ENCODE measurements at places on chromosomes 1 and 21. TPM values are rescaled to one million over a fixed set of nuclear protein-coding genes. Genes with fewer than 3 reads are reported as not detected.

GRCh38 chr1:223008808-223009207 lies 134.2 kb downstream of the TLR5 start:
- DNase-seq, result no peak

The NPPA gene
- total RNA-seq, result not detected

The TSSK3 gene
- total RNA-seq, result 4.2 TPM

The ZNF436 gene
- total RNA-seq, result 40.2 TPM

The GNG5 gene
- total RNA-seq, result 105 TPM

The PADI2 gene
- total RNA-seq, result 1.8 TPM

DNA sequence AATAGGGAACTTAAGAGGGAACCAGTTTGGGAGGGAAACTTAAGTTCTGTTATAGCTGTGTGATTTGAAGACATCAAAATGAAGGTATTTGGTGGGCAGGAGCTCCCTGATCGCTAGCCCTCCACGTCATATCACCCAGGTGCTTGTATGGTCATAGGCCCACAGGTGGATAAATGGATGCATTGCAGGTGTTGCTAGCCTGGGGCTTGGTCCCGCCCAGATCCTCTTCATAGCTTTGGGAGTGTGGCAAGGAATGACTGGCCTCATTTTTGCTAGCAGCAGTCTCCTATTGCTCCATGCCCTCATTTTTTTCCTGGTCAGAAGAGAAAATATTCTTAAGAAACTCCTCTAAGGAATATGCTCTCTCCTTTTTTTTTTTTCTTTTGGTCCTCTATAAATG lies 11.3 kb downstream of the GNPAT start:
- no peak for DNase-seq

DNA sequence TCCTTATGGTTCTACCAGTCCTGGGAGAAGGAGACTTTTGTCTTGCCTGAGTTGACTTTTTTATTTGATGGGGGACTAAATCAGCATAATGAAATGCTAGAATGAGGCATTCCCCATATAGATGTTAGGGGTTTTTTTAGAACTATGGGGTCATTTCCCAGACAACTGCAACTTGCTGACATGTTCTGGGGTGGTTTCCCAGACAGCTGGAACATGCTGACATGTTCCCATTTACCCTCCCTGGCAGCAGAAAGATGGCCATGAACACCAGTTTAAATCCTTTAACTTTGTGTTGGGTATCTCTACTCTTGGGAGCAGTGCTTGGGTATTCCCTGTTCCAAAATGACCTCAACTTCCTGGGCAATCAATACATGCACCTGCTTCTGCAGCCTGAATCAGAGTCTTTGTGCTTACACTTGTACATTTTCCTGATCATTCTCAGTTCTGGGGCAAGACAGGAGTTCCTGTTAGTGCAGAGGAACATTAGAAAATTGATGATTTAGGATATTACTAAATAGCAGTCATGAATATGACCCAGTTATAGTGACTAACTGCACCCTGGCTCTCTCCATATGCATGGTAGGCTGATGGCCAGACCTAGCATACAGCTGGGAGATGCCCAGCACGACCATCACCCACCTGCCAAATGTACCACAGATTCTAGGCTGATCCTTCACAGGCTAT lies 75.4 kb upstream of the CD5L start:
- DNase-seq, result no peak

GRCh38 chr1:31785947-31786290 lies 21.8 kb upstream of the ADGRB2 start:
- no peak for DNase-seq

GRCh38 chr1:240732390-240732789 lies 120.4 kb upstream of the GREM2 start:
- no peak for DNase-seq

The PLPPR4 gene
- 5.1 TPM for total RNA-seq

The EFNA3 gene
- total RNA-seq, result 1.1 TPM

- no peak for DNase-seq
Measured at GRCh38 chr1:15180189-15180588, 26.6 kb downstream of the TMEM51 start.

GRCh38 chr1:97778718-97779117 lies 142.1 kb downstream of the DPYD start:
- no peak for DNase-seq

The CHRM3 gene
- total RNA-seq, result 0.49 TPM

DNA sequence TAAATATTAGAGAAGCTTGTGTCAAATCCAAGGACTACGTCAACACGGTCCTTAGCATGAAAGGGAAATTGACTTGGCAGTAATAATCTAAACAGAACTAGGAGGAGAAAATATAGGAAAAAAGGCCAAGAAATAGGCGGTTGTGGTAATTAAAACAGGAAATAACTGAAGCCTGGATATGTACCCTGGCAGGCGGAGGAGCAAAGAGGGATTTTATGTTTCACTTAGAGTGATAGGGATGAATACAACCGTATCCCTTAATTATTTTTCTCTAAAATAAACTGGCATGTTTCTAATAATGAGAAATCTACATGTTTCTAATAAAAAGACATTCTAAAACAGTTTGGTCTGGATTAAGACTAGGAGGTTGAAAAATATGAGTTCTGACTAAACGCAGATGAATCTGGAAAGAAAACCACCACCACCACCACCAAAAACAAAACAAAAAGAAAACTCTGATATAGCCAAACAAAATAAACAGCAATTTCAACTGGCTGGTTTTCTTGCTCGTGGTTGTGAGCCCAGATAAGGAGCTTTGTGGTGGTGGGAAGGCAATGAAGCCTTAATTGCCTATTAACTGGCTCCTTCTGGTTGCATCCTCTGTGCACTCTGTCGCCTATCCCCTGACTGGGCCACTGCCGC lies 334.2 kb upstream of the SNX7 start:
- DNase-seq, result no peak

DNA sequence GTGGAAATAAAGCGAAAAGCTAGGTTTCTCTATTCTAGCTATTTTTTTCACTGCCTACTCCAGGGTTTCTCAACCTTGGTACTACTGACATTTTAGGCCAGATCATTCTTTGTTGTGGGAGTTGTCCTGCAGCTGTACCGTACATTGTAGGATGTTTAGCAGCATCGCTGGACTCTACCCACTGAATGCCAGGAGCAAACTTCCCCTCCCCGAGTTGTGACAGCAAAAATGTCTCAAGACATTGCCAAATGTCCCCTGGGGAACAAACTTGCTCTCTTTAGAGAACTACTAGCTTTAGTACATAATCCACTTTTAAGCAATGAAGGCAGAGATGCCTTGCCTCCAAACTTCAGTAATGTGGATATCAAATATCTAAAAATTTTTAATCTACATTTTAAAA lies 122.8 kb downstream of the PLPPR5 start:
- DNase-seq, result no peak

The CYP4Z1 gene
- 3.5 TPM for total RNA-seq

DNA sequence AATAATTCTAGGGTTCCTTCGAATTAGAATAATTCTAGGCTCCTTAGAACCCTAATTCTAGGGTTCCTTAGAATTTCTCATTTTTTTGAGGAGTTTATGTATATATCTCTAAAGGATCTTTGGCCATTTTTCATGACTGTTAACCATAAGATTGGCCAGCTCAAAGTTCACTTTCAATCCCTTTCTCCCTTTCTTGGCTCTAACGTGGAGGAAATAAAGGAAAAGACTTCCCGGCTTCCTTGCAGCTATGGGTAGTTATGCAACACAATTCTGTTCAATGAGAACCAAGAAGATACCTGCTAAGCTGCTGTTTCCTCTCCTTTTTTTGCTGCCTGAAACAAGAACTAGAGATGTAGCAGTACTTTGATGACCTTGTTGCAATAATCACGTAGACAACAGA lies 27.2 kb downstream of the SLC35A3 start:
- no peak for DNase-seq

DNA sequence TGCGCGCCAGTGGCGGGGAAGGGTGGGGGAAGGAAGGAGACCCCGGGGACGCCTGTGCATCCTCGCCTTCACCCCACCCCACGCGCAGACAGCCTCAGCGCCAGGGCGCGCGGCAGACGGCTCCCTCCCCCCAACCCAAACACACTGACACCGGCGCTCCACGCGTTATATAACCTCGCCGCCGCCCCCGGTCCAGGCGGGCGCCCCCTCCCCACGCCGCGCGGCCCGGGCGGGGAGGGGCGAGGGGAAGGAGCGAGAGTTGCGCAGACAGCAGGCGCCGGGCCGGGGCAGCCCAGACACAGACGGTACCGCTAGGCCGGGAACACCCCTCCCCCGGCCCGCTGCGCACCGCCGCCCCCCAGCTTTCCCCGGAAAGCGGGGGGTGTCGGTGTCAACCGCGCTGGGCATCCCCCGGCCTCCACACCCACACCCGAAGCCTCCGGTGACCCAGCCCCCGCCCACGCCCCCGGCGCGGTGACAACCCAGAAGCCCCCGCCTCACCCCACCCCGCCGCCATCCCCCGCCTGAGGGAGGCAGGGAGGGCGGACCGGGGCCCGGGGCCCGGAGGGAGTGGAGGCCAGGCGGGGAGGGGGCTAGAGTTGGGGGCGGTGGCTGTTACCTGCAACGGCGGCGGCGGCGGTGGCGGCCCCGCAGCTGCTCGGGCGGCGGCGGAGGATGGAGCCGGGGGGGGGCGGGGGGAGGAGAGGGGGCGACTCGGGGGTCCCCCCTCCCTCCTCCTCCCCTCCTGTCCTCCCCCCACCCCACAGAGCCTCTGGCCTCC lies 432 bp downstream of the AKT3 start:
- DNase-seq, result peak; percentile 50

The CFAP107 gene
- not detected for total RNA-seq

- no peak for DNase-seq
Measured at GRCh38 chr1:210920258-210920657, 213.7 kb downstream of the KCNH1 start.

DNA sequence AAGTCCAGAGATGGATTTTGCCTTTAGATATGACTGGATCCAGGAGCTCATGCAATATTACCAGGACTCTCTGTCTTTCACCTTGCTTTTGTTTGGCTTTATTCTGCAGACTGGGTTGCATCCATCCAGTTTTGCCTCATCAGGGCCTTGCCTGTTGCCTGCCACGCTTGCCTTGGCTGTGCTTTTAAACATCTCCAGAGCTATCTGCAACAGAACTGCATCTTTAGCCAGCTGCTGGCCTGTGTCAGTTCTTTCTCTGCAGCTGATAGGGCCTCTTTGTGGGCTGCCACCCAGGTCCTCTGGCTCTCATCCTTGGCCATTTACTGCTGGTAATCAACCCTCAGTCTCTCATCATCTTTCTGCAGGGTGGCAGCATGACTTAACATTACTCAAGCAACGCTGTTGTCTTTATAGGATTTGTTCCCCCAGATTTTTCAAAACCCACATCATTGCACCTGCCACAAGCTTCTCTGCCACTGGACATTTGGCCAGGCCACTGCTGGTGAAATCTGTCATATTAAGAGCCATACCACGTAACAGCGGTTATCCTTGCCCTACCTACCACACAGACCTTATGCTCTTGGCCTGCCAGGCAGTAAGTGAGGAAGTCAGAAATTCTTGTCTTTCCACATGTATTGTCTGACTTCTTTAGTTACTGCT lies 24.4 kb upstream of the HUNK start:
- peak; percentile 7 for DNase-seq

The TDRD5 gene
- 1.0 TPM for total RNA-seq

DNA sequence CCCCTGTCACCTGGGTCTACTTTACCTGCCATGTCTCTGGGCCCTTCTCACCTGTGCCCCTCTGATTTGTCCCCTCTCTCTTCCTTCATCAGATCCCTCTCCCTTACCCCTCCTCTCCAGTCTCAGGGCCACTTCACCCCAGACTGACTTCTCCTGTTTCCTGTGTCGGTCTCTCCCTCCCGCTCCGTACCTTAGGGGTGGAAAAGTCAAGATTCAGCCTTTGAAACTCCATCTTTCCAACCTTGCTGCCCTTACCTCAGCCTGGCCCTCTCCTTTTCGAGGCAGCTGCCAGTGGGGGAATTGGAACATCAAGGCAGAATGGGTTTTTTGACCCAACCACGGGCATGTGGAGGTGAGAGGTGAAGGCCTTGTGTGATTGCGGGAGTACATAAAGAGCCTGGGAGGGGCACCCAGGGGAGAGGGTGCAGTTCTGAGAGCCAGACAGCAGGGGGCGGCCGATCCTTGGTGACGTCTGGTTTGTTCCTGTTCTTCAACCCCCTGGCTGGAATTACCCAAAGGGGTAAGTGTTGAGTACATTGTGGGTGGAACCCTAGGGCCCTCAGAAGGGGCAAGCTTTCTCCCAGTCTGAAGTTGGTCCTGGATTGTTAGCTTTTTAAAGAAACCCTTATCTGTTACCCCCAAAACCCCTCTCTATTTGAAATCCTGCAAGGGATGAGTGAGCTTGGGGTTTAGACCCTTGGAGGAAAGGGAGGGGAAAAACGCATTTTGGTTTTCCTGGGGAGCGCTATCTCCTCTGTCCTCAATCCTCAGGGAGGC lies 12.3 kb upstream of the DMBX1 start:
- DNase-seq, result peak; percentile 79

- no peak for DNase-seq
Measured at GRCh38 chr1:23035823-23036452, 16.7 kb downstream of the KDM1A start.

- no peak for DNase-seq
Measured at GRCh38 chr1:119594376-119594775, 53.7 kb downstream of the ZNF697 start.

GRCh38 chr1:7127322-7128075 lies 342.2 kb downstream of the CAMTA1 start:
- no peak for DNase-seq

- no peak for DNase-seq
Measured at GRCh38 chr1:175818929-175819328, 75.5 kb upstream of the TNR start.

- no peak for DNase-seq
Measured at GRCh38 chr21:44716984-44717383, 5.6 kb upstream of the TSPEAR start.

- DNase-seq, result no peak
Measured at GRCh38 chr1:224266915-224267856, 62.8 kb downstream of the NVL start.

DNA sequence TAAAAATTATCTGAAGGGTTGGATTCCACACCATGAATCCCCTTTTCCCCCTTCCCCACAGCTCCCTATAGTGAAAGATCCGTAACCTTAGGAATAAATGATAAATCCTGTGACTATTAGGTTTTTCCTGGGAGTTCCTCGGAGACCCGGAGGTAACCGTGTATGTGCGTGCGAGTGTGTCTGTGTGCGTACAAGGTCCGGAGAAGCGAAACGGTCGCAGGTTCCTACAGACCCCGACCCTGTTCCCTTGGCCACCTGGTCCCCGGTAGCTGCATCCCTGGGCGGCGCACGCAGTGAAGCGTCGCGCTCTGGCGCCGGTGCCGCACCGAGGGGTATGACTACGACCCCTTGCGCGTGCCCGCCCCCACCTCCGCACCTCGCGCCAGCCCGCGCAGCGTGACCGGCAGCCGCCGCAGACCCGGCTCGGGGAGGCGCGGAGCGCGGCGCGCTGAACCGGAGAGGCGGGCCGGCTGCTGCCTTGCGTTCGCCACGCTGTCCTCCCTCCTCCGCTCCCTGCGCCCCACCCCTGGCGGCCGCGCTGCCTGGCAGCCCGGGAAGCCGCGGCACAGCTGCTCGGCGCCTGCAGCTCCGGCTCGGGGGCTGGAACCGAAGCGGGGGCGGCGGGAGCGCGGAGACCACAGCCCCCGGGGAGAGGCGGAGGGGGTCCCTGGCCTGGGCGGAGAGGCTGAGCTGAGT lies at the start of gene AK5:
Gene AK5, plus strand, starts transcription at position 529 of the 696 bp plus-strand sequence. CDS start 295 bp downstream, outside the sequence.
- no peak for DNase-seq
